Kidney epithelial cell (primary cell): ENCODE measurements at places on chromosomes 7 and 10.

- no peak for DNase-seq
Measured at GRCh38 chr7:33646166-33646565, 259.2 kb upstream of the BMPER start.

DNA sequence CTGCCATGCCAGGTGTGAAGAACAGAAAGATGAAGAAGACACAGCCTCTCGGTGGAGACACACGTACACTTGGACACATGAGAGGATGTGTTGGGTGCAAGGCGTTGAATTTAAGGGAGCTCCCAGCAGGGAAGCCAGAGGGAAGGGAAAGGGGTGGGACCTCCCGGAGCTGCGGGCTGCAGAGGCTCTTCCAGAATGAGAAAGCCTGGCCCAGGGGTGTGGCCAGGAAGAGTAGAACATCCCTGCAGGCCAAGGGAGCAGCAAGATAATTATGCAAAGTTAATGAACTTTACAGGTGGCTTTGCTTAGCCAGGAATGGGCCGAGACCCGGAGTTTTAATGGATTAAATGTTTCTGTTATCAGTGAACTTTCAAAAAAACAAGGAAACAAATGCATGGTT lies 270.3 kb downstream of the KLF6 start:
- no peak for DNase-seq

GRCh38 chr7:42479816-42480633 lies 243.0 kb upstream of the GLI3 start:
- DNase-seq = no peak

- no peak for DNase-seq
Measured at GRCh38 chr7:156889746-156890145, 3.2 kb downstream of the LMBR1 start.

- no peak for DNase-seq
Measured at GRCh38 chr7:66958538-66959350, 36.6 kb downstream of the SBDS start.

- DNase-seq = no peak
Measured at GRCh38 chr7:7264306-7265040, 82.1 kb downstream of the C1GALT1 start.

GRCh38 chr10:48210966-48211365 lies 63.5 kb downstream of the FRMPD2 start:
- DNase-seq = no peak
